Stimulated activated CD8-positive, alpha-beta memory T cell treated with anti-CD3 and anti-CD28 coated beads, Interleukin-2, amount 100 ng/mL, for 48 hours (primary cell): ENCODE measurements at places on chromosomes 2 and 18.

DNA sequence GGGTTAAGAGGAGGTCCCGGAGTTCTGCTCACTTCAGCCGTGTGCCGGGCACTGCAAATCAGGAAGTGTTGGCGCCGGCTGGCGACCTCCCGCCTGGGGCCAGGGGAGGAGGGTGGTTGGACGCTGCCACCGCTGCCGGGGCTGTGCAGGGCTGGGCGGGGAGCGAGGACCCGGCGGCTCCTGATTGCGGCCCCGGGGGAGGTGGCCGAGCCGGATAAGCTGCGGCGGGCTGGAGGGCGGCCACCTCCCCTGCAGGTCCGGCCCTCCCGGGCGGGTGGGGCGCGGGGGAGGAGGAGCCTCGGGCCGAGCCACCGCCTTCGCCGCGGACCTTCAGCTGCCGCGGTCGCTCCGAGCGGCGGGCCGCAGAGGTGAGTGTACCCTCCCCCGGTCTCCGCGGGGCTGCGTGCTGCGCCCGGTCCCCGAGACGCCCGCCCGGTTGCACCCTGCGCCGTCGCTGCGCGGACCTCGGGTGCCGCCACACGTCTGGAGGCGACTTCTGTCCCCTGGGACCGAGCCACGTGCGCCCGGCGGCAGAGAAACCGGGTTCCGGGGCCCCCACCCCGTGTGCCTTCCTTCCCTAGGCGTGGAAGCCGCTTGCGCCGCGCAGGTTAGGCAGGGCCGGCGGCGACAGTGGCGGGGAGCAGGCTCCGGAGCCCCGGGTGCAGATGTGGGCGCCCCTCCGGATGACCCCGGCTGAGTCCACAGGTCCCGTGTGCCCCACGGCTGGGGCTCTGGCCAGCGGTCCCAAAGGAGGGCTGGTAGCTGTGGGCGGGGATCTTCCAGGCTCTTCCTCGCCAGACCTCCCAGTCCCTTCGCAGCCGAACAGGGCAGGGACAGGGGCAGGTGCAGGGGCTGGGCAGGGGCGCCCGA, at the start of gene STEAP3:
Gene STEAP3, plus strand, starts transcription at position 314 of the 870 bp plus-strand sequence. CDS start 7,179 bp downstream, outside the sequence.
- no peak for DNase-seq

DNA sequence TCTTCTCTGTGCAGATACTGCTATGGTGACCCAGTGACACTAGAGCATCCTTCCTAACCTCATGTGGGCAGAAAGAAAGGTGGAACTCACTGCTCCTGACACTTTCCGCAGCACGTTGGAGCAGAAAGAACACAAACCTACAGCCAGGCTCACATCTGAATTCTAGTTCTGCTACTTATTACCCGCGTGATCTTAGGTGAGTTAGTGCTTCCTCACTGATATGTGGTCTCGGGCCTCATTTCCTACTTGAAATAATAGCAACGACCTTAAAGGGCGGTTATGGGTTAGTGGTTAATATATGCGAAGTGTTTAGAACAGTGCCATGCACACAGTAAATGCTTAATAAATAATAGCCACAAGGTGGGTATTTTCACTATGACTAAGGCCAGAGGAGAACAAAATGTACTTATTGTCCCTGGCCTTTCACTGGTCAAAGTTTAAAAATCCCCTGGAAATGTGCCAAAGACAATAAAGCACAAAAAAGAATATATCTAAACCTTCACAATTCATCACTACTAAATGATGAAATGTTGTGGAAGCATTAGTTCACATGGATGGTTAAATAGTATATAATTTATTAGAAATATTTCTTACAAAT, 66.6 kb downstream of the MYOM1 start:
- DNase-seq = no peak

DNA sequence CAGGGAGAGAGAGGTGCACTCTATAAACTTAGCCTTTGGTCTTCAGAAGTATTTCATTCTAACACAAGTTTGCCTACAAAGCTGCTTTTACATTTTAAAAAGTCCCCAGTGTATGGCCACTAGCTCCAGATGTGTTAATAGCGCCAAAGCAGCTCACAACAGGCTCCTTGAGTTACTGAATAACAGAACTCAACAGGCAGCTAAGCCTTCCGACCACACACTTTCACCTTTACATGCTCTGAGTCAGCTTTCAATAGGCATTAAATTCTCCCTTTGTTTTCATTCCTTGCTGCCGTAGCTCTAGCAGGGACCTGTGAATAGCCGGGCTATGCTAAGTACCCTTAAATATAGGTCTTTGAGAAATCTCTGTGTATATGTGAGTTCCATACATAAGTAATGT, 262.8 kb upstream of the PARD3B start:
- DNase-seq = no peak

GRCh38 chr2:3575534-3576262, 638 bp downstream of the RPS7 start:
- no peak for DNase-seq

DNA sequence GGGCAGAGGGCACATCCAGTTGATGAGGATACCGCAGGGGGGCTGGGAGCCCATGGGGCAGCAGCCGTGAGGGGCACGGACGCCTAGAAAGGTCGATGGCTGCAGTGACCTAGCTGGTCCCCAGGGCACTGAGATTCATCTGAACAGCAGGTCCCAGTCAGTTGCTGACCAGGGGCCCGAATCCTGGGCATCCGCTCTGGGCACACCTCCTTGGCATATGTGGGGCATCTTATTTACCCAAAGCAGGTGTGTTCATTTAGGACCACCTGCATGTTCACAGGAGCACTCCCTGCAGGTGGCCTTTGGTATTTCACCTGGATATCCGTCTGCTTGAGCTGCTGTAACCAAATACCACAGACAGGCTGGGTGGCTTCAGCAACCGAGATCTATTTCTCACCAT, 72.0 kb upstream of the ODC1 start:
- DNase-seq = no peak

DNA sequence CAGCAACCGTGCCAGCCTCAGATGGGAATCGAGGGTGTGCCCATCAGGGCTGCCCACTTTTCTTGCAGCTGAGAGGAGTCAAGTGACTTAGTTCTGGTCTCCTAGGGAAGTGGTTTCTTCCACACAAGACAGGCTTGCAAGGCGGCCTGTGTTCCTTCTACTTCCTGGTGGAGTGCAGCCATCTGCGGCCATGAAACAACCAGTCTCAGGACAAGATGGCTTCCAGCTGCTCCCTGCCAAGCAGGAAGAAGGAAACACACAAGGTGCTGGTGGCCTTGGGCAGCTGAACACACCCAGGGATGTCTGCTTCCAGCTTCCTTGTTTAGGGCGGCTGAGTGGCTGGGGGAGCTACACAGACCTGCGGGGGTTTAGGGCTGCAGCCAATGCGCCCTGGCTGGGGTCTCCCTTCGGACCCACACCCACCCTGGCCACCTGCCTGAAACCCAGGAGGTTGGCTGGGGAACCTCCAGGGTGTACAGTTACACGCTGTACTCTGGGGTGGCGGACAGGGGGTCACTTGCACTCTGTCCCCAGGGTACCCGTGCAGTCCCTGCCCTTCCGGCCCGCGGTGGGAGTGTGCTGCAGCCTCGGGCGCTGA, 34.7 kb downstream of the PTPN18 start:
- DNase-seq = no peak
